ENCODE measurements at places on chromosomes 4 and X.

GRCh38 chr4:138305050-138305449, 62.9 kb upstream of the SLC7A11 start:
- no peak for DNase-seq

- DNase-seq: no peak
Observed at GRCh38 chr4:42152507-42153504, at the start of gene BEND4. BEND4 (minus strand) TSS chr4:42152655; CDS start chr4:42152143, 512 bp downstream.

- no peak for DNase-seq
Observed at GRCh38 chr4:36164900-36165630, 79.2 kb downstream of the ARAP2 start.

- peak; percentile 59 for DNase-seq
Observed at GRCh38 chr4:140252141-140252741, 98.3 kb upstream of the MAML3 start.

- DNase-seq: peak; percentile 71
Observed at GRCh38 chr4:87093443-87094123, 126.8 kb downstream of the KLHL8 start.

DNA sequence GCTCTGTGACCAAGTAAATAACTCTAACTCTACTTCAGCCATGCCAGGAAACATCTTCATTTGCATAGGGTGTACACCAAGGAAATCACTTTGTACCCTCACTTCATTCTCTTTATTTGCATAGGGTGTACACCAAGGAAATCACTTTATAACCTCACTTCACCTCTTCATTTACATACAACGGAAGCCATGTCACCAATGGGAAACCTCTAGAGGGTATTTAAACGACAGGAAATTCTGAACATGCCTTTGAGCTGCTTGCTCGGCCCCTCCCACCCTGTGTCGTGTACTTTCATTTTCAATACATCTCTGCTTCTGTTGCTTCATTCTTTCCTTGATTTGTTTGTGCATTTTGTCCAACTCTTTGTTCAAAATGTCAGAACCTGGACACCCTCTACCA, 848.1 kb upstream of the FRG1 start:
- DNase-seq: peak; percentile 13

DNA sequence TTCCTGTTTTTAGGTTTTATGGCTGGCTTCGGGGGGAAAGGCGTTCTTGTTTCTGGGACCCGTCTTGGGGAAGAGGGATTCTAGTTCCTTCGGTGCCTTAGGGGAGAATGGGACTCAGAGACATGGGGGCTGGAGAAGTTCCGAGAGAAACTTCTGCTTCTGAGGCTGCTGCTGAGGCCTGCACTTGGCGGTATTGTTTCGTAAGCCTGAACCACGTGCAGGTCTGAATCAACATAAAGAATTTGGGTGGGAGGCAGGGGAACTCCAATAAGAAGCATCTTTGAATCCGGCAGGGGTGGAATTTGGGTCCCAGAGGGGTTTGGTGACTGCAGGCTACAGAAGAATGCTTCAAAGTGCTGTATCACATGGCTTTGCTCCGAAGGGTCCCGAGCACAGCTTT, 15.1 kb downstream of the XG start:
- no peak for DNase-seq

DNA sequence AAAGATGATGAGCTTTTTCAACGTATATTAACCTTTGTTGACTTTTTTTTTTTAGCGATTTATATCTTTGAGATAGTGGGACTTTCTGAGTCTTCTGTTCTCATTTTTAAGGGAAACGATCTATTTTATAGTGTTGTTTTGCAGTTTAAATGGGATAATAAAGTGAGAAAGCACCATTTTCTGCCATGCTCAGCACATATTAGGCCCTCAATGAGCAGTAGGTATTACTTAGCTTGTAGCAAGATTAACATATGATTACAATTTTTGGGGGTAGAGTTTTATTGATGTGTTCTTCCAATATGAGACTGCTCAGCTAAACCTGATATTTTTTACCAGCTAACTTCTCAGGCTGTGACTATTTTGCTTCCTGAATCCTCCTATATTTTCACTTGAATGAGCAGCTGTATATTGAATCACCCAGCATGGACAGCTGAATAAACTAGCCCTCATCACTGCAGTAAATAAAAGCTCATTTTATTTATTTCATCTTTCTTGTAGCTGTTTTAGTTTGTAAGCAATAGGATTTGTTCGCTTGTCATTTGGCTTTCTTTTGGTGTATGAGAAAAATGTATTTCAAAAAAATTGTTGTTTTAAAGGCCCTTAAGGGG, 43.7 kb downstream of the UGT8 start:
- peak; percentile 8 for DNase-seq
